ENCODE measurements at places on chromosomes 6 and 20.

DNA sequence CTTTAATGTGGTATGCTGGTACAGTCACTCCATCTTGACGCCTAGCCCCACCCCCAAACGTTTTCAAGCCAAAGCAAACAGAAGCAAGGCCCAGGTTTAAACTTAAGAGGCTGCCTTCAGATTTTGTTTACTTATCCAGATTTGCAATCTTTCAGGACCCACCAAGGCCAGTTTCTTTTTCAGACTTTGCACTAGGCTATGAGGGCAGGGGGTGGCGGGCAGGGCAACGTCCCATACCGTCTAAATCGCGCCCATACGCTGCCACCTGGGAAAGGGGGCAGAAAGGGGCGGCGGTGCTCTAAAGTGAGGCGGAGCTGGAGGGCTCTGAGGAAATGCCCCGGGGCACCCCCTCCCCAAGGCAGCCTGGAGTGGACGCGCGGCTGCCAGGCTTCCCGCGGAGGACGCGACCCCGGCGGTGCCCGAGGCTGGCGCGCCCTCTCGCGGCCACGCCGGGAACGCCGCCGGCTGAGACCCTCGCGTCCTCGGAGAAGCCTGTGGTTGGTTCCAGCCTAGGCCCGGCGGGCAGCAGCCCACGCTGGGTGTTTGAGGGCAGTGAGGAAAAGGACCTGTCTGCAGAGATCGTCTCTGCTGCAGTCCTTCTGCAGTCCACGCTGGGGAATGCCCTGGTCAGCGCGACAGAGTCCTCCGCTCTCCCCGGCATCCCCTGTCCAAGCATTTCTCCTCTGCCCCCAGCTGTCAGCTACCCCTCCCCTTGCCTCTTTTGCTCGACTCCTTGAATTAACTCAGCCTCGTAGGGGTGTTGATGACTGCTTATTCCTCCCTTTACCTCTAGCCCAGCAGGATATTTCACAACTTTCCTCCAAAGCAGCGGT, 129.2 kb upstream of the PRND start:
- peak; percentile 46 for DNase-seq

DNA sequence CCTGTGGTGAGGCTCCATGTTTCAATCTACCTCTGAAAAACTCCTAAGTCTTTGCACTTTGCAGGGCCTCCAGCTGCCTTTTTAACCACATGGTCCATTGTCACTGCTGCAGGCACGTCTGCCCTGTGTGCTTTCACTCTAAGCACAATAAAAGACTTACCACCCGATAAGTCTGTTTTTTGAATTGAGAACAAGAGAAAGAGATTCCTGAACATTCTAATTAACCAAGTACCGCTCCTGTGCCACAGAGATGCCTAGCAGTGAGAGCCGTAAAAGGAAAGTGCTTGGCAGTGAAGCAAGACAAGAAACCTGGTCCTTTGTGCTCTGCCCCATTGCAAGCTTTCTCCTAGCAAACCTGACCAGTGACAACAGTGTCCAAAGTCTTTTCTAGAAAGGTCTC, 487.6 kb upstream of the FLRT3 start:
- DNase-seq: no peak

- no peak for DNase-seq
Measured at GRCh38 chr6:128491610-128492206, 28.7 kb downstream of the PTPRK start.

DNA sequence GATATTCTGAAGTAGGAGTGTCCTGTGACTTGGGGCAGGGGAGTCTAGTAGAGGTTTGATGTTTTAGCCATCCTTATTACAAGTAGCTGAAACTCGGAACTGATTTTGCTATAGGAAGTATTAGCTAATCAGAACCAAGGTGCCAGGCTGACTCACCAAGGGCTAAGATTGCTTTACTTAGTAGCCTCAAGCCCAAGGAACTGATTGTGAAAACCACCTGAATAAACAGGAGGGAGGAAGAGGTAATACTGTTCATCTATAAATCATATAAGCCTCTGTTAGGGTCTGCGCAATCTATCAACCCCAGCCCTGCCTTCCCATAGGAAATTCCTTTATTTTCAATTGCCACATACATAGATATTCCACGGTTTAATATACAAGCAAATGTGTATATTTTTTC, 54.4 kb downstream of the GNAS start:
- DNase-seq: no peak

DNA sequence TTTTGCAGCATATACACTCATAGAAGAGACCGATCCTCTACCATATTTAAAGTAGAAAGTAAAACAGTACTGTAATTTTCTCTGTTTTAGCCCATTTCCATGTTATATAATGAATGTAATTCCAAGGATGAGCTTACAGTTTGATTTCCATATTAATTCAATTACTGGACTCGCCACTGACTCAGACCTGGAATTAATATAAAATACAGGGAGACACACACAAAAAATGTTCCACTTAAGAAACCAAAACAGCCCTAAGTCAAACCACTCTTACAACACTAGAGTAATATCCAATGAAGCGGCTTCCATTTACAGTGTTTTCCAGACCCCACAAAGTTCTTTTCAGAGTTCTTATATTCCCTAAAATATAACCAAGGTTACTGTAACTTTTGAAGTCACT, 110.6 kb downstream of the BACH2 start:
- no peak for DNase-seq

- DNase-seq: no peak
Measured at GRCh38 chr20:18694071-18694470, 106.2 kb downstream of the DTD1 start.

DNA sequence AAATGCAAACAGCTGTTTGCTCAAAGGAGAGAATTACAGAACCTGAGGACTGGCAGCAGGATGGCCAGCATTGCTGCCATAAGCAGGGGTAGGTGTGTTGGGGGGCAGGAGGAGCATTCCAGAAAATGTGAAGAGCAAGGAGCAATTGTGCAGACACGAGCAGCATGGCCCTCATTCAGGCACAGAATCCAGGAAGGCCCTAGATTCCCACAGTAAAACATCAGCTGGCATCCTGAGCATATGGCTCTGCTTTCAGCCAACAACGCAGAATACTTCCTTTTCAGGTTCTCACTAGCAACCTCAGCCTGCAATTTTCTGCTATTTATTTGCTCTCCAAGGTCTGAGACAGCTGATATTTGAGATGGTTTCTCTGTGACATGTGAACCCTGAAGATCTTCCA, 243.4 kb upstream of the POU3F2 start:
- DNase-seq: no peak

- DNase-seq: no peak
Measured at GRCh38 chr6:143486752-143487151, 24.8 kb downstream of the FUCA2 start.

- no peak for DNase-seq
Measured at GRCh38 chr6:121338956-121339355, 4.7 kb upstream of the TBC1D32 start.

DNA sequence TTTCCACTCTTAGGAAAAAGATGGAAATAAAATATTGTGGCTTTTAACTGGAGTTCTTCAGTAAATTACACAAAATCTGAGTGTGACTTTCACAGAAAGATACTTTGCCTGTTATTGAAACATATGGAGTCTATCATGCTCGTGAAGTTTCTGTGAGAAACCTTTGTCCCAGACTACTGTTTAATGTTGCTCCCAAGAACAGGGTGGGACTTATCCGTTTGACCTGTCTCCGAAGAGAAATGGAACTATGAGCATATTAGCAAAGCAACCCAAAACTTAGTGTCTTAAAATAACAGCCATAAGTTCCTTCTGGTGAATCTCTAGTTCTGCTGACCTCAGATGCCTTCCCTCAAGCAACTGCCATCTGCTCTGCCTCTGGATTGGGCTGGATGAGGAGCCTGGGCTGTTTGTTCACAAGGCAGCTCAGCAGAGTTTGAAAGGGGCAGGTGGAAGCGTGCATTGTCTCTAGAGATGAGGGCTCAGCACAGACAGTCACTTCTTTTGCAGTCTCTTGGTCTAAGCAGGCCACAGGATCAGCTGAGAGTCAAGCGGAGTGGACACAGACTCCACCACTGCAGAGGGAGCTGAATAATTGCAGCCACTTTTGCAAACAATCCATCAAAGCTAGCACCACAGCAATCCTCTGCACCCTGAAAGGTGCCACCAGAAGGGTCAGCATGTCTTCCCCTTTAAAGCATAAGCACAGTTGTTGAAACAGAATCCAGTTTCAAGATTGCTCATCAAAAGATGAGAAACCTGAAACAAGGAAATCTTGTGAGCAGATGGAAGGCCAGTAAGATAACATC, 52.8 kb downstream of the MYB start:
- DNase-seq: no peak

- no peak for DNase-seq
Measured at GRCh38 chr20:10705801-10706459, 32.1 kb upstream of the JAG1 start.

DNA sequence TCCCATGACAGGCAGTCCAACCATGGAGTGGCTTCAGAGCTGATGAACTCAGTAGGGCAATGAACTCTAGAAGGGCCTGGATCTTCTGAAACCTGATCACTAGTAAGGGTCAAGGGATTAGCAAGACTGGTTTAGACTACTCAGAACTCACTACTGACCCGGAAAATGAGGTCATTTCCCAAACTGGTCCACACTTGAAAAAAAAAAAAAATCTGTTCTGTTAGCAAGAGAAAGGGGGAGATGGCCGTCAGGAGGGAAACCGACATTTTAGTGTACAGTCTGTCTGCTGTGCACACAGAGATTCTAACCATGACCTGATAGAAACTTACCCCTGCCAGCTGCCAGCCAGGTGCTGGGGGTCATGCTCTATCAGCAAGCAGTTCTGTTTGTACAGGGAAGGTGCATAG, 262.4 kb upstream of the AGPAT4 start:
- no peak for DNase-seq

DNA sequence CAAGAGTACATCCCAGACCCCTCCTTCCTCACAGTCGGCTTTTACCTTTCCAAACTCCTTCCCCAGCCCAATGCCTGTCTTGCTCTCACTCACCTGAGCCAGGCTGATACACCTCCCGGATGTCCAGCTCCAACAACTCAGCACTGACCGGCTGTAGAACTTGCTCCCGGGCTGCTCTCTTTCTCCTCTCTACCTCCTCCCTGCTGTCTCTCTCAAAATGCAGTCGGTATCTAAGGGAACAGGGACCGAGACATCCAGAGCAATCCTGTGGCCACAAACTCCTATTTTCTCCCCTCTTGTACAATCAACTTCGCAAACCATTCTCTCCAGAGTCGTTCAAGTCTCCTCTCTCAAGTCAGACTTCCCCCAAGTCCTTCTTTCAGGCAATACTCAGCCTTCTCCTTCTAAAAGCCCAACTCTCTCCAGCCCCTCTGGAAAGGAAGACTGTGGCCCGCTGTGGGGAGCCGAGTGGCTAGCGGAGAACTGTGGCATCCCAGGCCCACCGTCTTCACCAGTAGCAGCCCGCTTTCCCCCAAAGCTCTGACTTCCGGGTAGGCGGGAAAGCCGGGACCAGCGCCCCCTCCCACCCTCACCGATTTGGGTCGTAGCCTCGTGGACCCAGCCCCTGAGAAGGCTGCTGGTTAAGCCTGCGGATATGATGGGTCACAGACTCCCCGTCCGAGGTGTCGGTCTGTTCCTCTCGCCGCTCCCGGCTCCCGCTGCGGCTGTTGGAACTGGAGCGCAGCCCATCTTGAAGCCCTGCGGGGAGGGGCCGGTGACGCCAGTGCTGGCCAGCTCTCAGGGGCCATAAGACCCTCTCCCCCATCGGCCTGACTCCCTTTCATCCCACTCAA, 1.1 kb downstream of the GNL1 start:
- DNase-seq: peak; percentile 14

DNA sequence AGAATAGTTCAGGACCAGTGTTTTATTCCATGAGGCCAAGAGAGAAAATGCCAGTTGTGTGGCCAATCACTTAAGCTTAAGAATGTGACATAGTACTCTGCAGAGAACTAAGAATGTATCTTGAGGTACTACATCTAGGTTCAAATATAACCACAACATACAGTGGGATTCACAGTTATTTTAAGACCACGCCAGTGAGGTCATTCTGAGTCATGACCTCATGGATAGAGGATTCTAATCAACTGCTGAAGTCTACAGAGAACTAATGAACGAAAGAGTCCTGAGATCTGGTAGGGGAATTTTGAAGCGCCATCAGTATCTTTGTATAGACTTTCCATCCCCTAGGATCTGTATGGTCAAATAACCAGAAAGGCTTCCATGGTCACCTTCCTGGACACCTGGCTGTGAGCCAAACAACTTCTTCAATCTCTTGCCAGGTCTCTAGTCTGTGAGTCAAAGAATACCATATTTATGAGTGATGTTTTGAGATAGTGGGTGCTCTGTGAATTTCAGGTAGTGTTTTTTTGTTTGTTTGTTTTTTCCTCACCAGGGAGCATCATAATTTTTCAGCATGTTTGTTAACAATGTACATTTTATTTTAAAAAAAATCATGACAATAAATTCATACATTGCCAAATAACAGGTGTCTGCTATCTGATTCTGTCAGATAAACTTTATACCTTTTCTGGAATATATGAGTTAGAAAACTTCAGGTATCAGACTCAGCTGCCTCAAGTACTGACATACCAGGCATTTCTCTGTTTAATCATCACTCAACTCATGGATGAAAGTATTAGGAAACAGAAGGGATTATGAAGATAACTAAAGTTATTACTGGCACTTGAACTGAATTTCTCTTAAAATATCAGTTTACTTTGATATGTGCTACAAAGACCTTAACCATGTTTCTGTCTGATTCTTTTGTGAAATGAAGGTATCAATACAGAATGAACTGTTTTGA, 217.9 kb downstream of the PLCB4 start:
- DNase-seq: no peak

DNA sequence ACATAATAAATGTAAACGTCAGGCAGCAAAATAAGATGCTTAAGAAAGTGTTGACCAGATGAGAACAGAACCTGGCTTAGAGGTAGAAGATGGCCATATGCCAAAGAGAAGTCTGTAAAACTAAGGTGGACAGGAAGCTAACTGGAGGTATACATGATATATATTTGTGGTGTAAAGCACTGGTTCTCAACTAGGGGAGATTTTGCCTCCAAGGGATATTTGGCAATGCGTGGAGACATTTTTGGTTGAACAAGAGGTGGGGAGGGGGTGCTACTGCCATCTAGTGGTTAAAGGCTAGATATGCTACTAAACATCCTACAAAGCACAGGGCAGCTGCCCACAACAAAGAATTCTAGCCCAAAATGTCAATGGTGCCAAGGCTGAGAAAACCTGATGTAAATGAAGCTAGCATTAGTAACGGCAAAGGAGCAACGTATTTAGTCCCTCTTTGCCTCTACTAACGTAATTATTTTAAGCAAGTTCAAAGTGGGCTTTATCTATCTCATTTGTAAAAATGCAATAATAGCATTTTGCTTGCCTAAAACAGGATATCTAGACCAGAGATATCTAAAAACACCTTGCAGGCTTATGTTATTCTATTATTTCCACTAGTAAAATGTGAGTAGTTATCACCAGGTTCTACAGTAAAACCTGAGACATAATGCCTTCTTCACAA, 182.6 kb downstream of the RNGTT start:
- peak; percentile 53 for DNase-seq

- DNase-seq: no peak
Measured at GRCh38 chr6:91412532-91412931, 825.7 kb upstream of the MAP3K7 start.

- DNase-seq: no peak
Measured at GRCh38 chr20:50399917-50400704, 110.1 kb upstream of the PTPN1 start.

DNA sequence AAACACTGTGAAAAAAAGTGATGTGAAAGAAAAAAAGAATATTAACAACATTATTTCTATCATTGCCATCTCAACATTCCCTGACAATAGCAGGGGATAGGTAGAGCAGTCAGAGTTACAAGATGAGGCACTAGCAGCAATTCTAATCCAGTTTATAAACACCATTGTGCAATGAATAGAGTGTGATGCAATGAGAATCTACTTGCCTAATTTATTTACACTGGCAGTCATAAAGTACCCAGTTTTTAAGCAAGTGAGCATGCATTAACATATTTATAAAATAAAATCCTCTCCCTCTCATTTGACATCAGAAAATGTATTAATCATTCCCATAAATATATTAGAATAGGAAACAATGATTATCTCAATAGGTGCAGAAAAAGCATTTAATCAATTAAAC, 2.5 kb upstream of the MANEA start:
- DNase-seq: no peak

Measured in activated gamma-delta T cell treated with Interleukin-2 at 50 U/mL for 16 hours (primary cell).